ENCODE measurements at places on chromosomes 5 and 9.

- H3K4me3 ChIP-seq, result no peak overlapping the region
- peak overlapping the region; percentile 83 for H3K27ac ChIP-seq
- H3K36me3 ChIP-seq, result no peaks in the 10 kb centered on the region
Observed at GRCh38 chr9:34992376-34992951, 2.9 kb downstream of the DNAJB5 start.

- DNase-seq, result no peak
- no peaks in the 10 kb centered on the region for H3K27me3 ChIP-seq
- H3K4me1 ChIP-seq, result no peaks in the 10 kb centered on the region
- no peaks in the 10 kb centered on the region for H3K36me3 ChIP-seq
- no peak overlapping the region for H3K4me3 ChIP-seq
Observed at GRCh38 chr9:135053133-135053532, 34.3 kb upstream of the OLFM1 start.

DNA sequence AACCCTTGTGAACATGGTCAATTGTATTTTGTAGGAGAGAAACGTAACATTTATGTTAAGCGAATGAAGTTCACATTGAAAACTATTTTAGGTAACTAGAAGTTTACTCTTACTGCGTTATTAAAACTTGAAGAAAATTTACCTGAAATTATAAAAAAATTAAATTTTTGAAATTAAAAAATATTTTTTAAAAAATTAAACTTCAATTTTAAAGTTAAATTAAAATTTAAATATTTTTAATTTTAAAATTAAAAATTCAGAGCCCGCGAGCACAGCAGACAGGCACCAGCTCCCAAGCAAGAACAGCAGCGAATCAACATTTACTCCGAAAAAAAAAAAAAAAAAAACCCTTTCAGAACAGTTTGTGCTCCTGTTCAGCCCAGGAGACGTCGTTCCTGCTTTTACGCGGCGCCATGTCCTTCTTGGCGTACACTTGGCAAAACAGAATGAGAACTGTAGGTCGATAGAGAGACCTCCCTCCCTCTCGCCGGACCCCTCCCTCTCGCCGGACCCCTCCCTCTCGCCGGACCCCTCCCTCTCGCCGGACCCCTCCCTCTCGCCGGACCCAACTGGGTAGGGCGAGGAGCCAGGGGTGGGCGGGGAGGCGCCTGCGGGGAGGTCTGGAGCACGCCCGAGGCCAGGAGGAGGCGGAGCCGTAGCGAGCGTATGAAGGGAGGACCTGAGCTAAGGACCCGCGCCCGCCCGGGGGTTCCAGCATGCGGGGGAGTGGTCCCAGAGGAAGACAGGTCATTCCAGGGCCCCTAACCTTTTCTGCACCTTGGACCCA, 235.8 kb downstream of the ROR2 start:
- peaks cover 18% of the 10 kb centered on the region for H3K27me3 ChIP-seq
- H3K36me3 ChIP-seq, result no peaks in the 10 kb centered on the region
- H3K4me1 ChIP-seq, result no peaks in the 10 kb centered on the region
- H3K4me3 ChIP-seq, result peak overlapping the region; percentile 9

GRCh38 chr5:123524146-123524545, 12.2 kb downstream of the CSNK1G3 start:
- no peaks in the 10 kb centered on the region for H3K27me3 ChIP-seq
- DNase-seq, result no peak
- peaks cover 18% of the 10 kb centered on the region for H3K4me1 ChIP-seq
- no peak overlapping the region for H3K27ac ChIP-seq
- H3K36me3 ChIP-seq, result no peaks in the 10 kb centered on the region

GRCh38 chr9:94860678-94861588, 134.4 kb downstream of the AOPEP start:
- peaks cover 16% of the 10 kb centered on the region for H3K4me1 ChIP-seq
- H3K4me3 ChIP-seq, result no peak overlapping the region
- peak; percentile 44 for DNase-seq
- no peak overlapping the region for H3K27ac ChIP-seq

GRCh38 chr9:20570087-20570486, 52.2 kb downstream of the MLLT3 start:
- H3K36me3 ChIP-seq, result no peaks in the 10 kb centered on the region
- H3K4me3 ChIP-seq, result no peak overlapping the region
- peaks cover 10% of the 10 kb centered on the region for H3K4me1 ChIP-seq
- H3K27me3 ChIP-seq, result no peaks in the 10 kb centered on the region
- no peak for DNase-seq
- H3K27ac ChIP-seq, result no peak overlapping the region

GRCh38 chr9:124562328-124562727, 55.1 kb upstream of the NR5A1 start:
- no peak overlapping the region for H3K4me3 ChIP-seq
- no peak for DNase-seq
- H3K27ac ChIP-seq, result no peak overlapping the region
- H3K36me3 ChIP-seq, result no peaks in the 10 kb centered on the region

DNA sequence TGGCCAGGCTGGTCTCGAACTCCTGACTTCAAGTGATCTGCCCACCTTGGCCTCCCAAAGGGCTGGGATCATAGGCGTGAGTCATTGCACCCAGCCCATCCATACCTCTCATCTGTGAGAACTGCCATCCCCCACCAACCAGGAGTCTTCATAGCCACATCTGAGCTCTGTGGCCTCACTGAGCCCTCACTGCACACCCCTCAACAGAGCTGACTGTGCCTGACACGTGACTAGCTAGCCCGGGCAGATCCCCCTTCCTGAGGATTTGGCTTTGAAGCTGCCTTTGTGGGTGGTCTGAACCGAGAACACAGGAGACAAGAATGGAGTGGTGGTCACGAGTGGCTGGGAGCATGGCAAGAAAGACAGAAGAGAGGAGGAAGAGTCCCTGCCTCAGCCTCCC, 15.6 kb downstream of the AK8 start:
- H3K27me3 ChIP-seq, result no peaks in the 10 kb centered on the region
- H3K36me3 ChIP-seq, result no peaks in the 10 kb centered on the region
- H3K4me1 ChIP-seq, result no peaks in the 10 kb centered on the region
- no peak for DNase-seq

- H3K36me3 ChIP-seq, result no peaks in the 10 kb centered on the region
- H3K4me1 ChIP-seq, result no peaks in the 10 kb centered on the region
- no peaks in the 10 kb centered on the region for H3K27me3 ChIP-seq
Observed at GRCh38 chr9:35962126-35962906, 4.4 kb upstream of the OR2S2 start.

DNA sequence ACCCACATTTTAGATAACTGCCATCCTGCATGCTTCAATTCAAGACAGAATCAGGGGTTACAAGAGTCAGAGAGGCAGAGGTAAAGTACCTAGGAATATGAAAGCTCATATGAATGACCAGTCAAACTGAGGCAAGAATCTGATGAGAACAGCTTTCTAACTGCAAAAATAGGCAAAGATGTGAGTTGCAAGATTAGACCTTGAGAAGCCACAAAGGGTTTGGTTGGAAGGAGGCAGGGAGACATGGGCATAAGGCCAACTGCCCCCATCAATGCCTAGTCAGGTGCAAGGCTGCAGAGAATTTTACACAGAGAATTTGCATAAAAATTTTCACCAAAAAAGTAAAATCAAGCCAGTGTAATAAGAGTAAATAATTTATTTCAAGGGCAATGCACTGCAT, 12.8 kb downstream of the FAM114A2 start:
- H3K4me3 ChIP-seq, result no peak overlapping the region
- no peak for DNase-seq
- no peak overlapping the region for H3K27ac ChIP-seq
- H3K27me3 ChIP-seq, result no peaks in the 10 kb centered on the region

DNA sequence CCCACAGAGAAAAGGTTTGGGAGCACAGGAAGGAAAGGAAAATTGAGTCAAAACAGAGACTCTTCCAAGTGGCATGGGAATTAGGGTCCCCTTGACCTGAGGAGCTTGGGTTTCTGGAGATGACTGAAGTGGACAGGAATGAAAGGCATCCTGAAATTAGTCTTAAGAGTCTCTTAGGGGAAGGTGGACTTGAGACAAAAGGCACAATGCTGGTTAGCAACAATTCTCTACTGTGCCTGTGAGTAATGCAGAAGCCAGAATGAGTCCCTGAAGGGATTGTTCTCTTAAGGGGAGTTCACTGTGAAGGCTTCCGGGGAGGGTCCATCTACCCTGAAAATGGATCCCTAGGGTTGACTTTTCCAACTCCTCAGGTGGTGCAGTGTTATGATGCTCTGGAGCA, 58.4 kb upstream of the FOXE1 start:
- no peak overlapping the region for H3K4me3 ChIP-seq
- H3K4me1 ChIP-seq, result no peaks in the 10 kb centered on the region
- no peaks in the 10 kb centered on the region for H3K36me3 ChIP-seq
- peaks cover 14% of the 10 kb centered on the region for H3K27me3 ChIP-seq
- DNase-seq, result no peak

DNA sequence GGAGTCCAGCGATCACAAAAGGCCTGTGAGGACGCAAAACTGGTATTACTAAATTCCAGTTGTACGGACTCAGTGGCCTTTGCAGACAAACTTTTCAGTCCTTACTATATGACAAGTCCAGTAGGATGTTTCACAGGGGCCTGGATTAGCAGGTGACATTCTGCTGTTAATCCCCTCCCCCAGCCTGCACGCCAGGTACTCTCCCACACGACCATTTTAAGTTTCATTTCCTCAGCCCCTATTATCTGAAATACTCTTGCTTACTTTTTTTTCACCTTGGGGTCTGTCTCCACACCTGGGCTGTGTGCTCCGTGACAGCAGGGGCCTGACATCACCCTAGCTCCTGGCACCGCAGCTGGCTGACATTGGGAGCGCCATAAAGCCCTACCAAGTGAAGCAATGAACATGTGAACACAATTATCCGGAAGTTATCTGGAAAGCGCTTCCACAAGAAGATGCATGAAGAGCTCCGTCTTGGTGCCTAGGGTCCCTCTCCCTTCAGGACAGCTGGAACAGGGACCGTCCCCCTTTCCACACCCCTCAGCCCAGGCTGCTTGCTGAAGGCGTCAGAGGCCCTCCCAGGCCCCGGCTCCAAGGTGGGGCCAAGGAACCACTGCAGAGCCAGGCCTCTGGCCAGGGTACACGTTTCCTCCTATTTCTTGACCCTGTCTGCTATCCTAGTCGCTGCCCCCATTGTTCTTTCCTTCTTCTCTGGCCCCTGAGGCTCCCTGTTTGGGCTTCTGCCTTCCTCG, 39.7 kb upstream of the ZNF622 start:
- no peaks in the 10 kb centered on the region for H3K36me3 ChIP-seq
- H3K27ac ChIP-seq, result no peak overlapping the region
- no peak for DNase-seq
- H3K4me1 ChIP-seq, result peaks cover 17% of the 10 kb centered on the region
- no peaks in the 10 kb centered on the region for H3K27me3 ChIP-seq

DNA sequence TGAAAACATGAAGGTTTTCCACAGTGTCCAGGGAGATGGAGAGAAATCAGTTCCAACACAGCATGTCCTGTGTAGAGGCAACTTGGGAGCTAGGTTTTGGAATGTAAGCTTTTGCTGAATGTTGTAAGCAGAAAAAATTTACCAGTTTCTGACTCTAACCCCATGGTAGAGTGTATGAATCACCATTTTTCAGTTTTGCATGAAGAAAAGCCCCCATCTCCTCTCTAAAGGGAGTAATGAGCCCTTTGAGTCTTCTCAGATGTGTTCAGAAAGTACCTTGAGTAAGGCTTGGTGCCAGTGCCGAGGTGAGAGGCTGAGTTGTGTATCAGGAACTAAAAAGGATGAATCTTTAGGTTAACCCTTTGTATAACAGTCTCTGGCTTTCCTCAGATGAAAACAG, 96.2 kb downstream of the ADRB2 start:
- H3K27ac ChIP-seq, result no peak overlapping the region
- no peaks in the 10 kb centered on the region for H3K36me3 ChIP-seq
- no peak overlapping the region for H3K4me3 ChIP-seq
- no peaks in the 10 kb centered on the region for H3K27me3 ChIP-seq
- no peak for DNase-seq

- DNase-seq, result no peak
- H3K4me1 ChIP-seq, result no peaks in the 10 kb centered on the region
- no peak overlapping the region for H3K27ac ChIP-seq
- H3K36me3 ChIP-seq, result no peaks in the 10 kb centered on the region
- H3K27me3 ChIP-seq, result no peaks in the 10 kb centered on the region
Observed at GRCh38 chr9:19875291-19875920, 86.6 kb upstream of the SLC24A2 start.

DNA sequence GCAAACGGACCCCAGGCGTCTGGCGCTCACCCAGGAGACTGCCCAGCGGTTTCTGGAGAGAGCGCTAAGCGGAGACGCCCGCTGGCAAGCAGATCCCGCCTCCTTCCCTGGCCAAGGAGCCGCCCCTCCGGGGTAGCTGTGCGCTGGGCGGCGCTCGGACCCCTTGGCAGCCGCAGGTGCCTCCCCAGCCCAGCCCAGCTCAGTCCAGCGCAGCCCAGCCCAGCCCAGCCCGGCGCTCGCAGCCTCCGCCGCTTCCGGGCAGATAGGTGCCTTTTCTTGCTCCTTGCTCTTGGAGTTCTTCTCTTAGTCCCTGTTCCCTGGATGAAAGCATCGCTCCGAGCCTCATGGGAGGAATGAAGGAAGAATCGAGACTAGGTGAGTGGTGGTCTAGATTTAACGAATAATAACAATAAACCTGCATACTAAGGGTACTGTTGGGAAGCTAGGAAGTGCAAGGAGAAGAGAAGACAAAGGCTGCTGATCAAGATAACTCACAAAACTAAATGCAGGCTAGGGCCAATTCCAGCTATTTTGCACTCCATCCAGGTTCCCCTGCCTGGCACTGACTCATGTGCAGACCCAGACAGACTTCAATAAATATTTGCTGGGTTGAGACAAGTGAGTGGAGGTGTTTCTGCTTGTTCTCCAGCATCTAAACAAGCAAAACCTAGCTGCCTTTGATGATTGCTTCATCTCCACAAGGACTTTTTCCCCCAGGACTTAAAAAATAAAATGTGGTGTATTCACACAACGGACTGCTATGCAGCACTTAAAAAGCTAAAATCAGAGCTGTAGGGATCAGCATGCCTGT, at the start of gene STK32A:
Gene STK32A (plus strand): TSS at position 202 of the 811 bp plus-strand sequence. CDS start 4,609 bp downstream, outside the sequence.
- H3K4me3 ChIP-seq, result peak within 1 kb of the TSS; percentile 59
- H3K27ac ChIP-seq, result no peak within 1 kb of the TSS
- no peaks in the 10 kb centered on the region for H3K4me1 ChIP-seq
- H3K27me3 ChIP-seq, result peaks cover 5% of the 10 kb centered on the region
- peak; percentile 91 for DNase-seq

DNA sequence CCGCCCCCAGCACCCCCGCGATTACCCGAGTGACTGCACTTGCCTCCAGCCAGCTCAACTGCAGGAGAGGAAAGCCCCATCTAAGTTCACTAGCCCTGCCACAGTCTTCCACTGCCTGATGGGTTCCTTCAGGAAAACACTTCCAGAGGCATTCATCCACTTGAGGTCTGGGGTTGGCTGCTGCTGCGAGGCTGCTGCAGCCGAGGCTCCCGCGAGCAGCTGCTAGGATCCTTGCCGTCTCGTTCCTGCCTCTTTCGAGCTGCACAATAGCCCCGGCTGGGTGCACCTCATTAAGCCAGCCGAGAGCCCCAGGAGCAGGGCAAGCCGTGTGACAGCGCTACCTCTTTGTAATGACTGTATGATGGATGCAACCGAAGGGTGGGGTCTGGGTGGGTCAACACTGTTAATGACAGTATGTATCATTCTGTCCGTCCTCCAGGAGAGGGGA, 24.2 kb upstream of the ELAVL2 start:
- H3K4me1 ChIP-seq, result no peaks in the 10 kb centered on the region
- peaks cover 19% of the 10 kb centered on the region for H3K27me3 ChIP-seq
- no peaks in the 10 kb centered on the region for H3K36me3 ChIP-seq
- no peak overlapping the region for H3K27ac ChIP-seq
- no peak overlapping the region for H3K4me3 ChIP-seq
